ENCODE measurements at places on chromosomes 12 and 14.

DNA sequence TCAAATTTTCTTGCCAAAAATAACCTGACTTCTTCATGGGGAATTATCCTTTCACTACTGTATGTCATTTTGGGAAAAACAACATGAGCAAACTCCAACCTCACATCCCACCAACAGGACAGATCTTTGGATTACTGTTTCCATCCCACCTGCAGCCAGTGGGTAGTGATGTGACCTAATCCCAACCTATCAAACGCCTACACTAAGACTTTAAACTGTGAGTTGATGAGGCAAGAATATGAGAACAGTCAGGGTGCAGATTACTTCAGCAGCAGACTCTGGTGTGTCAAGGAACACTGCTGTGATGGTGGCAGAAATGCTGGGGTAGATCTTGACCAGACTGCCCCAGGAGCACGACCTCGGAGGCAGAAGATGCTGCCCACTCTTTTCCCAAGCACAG, 293.2 kb downstream of the DUSP6 start:
- DNase-seq = no peak

- DNase-seq = no peak
Measured at GRCh38 chr12:103318566-103318965, 177.2 kb downstream of the C12orf42 start.

DNA sequence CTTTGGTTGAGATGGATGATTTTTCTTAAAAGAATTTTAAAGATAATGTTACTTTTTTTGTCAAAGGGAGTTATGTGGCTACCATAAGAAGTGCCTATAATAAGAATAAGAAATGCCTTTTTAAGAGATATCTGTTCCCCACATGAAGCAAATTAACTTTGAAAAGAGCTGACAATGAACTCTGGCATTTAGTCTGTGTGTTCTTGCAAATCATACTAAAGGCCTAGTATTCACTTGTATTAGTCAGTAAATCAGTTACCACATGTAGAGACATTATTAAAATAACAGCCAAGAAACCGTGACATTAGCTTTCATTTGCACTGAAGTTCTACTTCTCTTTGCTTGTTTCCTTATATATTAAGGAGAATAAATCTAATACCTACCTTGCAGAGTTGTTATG, 296.3 kb downstream of the CCDC91 start:
- DNase-seq = no peak

- DNase-seq = no peak
Measured at GRCh38 chr12:43098766-43099550, 453.0 kb downstream of the ADAMTS20 start.

DNA sequence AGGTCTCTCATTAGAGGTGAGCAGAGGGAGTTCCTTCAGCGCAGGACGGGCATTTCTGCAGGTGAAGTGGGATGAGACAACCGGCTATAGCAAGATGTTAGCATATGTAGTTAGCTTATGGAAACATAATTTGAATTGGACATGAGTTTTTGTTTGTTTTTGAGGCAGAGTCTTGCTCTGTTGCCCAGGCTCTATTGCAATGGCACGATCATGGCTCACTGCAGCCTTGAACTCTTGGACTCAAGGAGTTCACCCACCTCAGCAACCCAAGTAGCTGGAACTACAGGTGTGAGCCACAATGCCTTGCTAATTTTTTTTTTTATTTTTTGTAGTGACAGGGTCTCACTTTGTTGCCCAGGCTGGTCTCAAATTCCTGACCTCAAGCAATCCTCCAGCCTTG, 69.2 kb downstream of the RCOR1 start:
- no peak for DNase-seq
